ENCODE measurements at places on chromosomes 5 and 9.

GRCh38 chr9:6444128-6444527 is 31.1 kb downstream of the UHRF2 start:
- DNase-seq = no peak

DNA sequence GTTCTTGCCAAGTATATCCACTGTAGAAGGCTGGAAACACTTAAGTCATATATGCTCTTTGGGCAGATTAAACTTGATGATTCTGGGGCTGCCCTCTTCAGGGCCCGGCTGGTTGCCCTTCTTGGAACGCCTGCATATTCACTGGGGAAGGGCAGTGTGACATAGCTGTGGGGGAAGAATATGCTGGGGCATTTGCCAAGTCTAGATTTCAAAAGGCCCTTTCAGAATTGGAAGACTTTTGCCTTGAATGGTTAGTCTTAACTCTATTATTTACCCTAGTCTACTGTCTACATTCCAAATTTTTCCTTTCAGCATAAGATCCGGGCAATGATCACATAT is 161.2 kb upstream of the PITX1 start:
- no peak for DNase-seq

DNA sequence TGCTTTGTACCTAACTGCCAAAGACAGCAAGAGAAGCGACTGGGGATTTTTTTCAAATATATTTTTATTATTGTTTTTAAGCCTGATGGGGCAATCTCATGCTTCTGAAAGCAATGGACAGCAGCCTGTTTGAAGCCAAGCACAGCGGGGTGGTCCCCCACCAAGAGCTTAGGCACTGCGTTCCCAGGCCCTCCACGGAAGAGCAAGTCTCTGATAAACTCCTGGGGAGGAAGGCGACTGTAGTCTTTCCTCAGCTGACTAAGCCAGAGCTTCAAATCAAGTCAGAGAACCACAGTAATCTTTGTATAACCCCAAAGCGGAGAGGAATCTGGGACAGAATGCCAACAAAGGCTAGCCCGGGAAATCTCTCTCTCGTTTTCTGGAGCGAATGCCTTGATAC is 54.4 kb downstream of the ARSB start:
- DNase-seq = no peak

DNA sequence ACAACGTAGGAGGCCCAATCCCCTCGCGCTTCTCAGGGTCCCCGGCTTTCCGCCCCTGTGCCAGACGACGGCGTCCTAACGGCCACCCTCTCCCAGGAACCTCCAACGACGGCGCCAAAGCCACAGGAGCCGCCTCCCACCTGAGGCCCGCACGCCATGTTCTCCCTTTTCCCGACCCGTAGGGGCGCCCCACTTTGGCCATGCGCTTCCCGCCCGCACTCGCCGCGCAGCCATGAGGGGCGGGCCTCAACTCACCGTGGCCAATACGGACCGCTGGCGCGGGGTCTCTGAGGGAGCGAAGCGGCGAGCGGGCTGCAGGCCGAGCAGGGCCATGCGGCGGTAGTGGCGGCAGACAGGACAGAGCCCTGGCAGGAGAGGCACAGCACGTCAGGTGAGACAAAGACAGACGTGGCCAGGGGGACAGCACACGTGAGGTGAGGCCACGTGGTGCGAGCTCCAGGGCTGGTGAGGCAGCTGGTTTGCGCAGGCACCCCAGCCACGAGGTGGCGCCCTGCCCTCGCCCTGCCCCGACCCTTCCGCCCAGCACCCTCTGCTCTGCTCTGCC is 1005.5 kb upstream of the PTPRD start:
- no peak for DNase-seq

DNA sequence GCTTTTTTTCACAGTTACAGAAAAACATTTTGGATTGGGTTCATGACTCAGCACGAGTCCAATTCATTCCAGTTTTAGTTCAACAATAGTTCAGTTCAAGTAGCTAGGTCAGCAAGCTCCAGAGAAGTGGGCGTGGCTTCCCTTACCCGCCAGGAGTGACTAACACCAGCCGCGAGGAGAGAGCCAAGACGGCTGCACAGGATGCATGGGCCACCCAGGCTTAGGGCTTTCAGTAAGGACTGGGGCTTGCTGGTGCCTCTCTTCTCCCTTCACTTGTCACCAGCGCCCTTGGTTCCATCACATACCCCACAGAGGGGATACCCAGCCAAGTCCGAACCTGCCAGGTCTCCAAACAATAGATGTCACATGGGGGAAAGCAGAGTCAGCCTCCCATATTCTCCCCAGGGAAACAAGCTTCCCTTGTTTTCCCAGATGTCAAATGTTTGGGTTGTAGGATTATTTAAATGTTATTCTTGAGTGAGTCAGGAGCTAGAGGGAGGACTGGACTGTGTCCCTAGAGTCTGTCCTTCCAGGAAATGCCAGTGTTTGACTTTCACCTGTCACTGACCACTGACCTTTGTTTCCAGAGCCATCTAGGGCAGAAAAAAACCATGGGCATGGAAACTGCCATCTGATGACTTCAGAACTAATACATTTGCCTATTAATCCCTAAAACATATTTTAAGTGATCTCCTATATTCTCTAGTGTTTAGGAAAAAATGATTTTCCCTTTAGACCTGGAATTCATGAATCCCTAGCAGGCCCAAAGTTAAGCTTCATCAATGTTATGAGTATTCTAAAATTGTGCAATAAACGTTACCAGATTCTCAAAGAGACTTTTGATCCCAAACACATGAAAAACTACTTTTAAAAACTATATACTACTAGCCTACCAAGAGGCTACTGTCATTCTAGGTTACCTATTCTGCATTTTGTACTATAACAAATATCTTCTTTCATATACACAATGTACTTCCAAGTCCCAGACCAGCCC is 51.9 kb downstream of the NIPAL4 start:
- peak; percentile 66 for DNase-seq

DNA sequence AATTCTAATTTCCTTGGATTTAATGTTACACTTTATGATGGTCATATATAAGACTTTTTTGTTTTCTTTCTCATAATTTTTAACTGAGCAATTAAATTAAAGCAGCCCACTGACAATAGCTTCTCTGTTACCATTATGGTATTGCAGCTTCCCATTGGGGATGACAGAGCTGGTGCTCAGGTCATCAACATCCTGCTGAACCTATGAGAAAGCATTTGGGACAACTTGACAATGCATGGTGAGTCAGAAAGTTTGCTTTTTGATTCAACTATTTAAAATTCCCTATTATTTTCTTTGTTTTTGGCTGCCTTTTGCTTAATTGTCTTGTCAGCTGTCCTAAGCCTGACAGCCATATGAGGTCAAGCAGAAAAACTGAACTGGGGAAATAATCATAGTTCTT is 487.4 kb upstream of the RIOK2 start:
- no peak for DNase-seq

DNA sequence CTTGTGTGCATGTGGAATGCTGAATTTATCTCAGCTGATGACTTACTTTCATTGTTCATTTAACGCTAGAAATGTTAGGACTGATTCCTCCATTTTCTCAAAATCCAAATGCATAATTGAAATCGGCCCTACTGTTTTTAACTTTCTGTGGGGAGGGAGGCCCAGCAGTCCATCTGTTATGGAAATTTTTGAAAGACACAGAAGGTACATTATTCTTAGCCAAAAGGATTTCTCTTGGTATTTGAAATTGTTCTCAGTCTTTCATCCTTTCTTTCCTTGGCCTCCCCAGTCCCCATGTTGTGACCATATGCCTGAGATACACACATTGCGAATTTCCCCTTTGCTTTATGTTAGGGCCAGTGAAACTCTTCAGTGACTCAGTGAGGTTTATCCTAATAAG is 549.9 kb downstream of the IRX1 start:
- DNase-seq = no peak

DNA sequence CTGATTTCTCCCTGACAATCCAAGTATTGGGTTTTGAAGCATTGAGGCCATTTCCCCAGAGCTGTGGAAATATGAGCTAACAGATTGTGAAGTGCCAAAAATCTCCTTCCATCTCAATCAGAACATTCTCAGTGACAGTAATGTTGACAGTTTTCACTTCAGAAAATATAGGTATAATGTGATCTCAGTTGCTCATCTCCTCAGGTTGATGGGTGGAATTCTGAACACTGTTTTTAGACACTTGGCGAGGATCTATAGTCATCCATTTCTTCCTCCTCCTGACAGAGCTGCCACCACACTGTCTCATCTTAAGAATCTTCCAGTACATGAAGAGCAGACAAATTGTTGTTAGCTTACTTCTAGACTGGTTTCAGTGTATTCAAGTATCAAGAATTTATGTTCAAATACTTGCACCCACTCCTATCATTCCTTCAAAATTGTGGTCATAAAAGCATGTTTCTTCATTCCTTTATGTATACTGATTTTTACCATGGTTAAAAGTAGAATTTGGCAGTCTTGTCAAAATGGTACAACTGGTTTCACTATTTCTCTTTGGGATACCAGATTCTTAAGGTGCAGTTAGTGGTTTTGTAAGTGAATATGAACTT is 199.7 kb upstream of the TLE4 start:
- DNase-seq = no peak

GRCh38 chr9:16721972-16722371 is 148.5 kb downstream of the BNC2 start:
- no peak for DNase-seq

DNA sequence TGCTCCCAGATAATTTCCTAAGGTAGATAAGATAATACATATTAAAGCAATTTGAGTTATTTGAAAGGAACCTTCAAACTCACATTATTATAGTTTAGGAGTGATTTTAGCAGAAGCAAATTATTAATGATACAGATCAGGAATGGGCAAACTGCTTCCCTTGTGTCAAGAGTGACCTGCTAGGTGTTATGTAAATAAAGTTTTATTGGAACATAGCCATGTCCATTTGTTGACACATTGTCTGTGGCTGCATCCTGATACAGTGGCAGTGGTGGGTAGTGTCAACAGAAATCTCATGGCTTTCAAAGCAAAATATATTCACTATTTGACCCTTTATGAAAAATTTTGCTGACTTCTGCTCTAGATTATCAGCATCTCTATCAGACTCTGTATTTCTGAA is 11.4 kb upstream of the BASP1 start:
- DNase-seq = no peak

GRCh38 chr5:74192606-74193299 is 447.8 kb downstream of the ENC1 start:
- no peak for DNase-seq

DNA sequence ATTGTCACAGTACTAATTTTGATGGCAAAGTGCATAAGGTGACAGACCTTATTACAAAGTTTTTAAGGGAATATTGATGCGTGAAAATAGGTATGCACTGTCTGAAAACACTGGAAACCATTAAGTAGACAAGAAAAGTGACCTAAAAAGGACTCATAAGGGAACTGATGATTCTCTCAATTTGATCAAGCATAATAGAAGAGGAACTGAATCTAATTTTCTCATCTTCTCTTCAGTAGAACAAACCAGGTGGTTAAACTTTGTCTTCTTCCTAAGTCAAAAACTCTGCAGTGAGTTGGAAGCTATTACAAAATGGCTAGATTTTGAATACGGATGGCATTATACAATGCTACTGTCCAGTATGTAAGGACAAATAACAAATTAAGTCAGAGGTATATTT is 53.4 kb downstream of the RNF145 start:
- DNase-seq = no peak

DNA sequence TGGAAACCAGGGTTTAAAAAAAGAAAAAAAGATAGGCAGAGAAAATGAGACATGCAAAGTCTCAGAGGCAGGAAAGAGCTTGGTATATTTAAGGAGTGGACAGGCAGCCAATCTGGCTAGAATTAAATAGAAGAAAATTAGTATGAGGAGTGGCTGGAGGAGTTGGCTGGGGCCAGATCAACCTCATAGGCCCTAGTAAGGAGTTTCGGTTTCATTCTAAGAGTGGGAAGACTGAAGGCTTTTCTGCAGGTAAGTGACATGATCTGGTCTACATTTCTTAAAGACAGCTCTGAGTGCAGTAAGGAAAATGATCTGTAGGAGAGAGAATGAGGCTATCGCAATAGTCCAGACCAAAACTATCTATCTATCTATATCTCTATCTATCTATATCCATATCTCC is 27.5 kb downstream of the ADRB2 start:
- no peak for DNase-seq

DNA sequence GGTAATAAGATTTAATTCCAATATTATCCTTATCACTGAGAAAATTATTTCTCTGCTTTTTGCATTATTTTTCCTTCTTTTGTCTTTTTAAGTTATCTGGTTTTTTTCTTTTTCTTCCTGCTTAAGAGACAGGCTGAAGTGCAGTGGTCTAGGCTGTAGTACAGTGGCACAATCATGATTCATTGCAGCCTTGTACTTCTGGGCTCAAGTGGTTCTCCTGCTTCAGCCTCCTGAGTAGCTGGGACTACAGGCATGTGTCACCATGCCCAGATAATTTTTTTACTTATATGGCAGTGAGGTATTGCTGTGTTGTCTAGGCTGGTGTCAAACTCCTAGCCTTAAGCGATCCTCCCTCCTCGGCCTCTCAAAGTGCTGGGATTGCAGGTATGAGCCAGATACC is 93.9 kb downstream of the SLC44A1 start:
- no peak for DNase-seq

- DNase-seq = no peak
These were observed 546.5 kb downstream of the ZNF608 start for GRCh38 chr5:124199893-124200292.

DNA sequence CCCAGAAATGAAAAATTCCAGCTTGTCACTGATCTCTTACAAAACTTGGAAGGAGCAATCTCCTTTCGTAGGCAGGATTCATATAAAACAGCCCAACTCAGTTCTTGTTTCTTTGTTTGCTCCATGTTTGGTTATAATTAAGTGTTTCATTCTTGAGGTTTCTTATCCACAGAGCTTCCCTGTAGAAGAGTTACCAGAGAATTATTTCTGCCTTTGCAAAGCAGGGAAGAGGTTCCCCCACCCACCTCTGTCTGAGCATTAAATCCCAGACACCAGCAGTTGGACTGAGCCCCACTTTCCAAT is 34.1 kb upstream of the RAI14 start:
- no peak for DNase-seq

- no peak for DNase-seq
These were observed 50.0 kb upstream of the GOLPH3 start for GRCh38 chr5:32223972-32224609.

DNA sequence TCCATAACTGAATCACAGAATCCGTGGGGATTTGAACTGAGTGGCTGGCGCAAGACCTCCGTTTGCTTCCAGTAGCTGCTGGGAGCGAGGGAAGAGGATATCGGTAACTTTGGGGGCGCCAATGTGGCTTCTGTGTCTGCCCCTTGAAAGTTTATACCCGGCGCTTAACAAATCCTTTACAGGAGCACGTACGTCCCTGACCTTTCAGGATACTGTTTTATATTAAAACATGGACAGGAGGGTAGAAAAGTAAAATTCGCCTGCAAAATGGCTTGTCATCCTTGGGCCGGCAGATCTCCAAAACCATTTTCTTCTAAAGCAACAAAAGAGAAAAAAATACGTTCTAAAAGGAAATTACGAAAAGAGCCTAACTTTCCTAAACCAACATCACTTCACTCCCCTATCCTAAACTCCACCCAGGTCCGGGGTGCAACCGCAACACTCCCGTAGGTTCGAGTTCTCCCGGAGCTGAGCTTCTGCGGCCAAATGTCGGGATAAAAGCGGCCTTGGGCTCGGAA is 656 bp upstream of the DMRT3 start:
- no peak for DNase-seq

Measured in activated CD4-positive, alpha-beta T cell treated with anti-CD3 and anti-CD28 coated beads, Interleukin-2, Interleukin-6, amounts not matched to agents 100 ng/mL and 50 ng/mL, durations not matched to agents 16 hours and 8 hours (primary cell).